ENCODE measurements at places on chromosomes 3 and 15.

GRCh38 chr3:184687363-184688015 lies 24.4 kb downstream of the MAGEF1 start:
- DNase-seq: peak; percentile 67

- no peak for DNase-seq
Observed at GRCh38 chr3:193301433-193301832, 60.4 kb downstream of the PLAAT1 start.

GRCh38 chr3:197368330-197368729 lies 69.9 kb upstream of the DLG1 start:
- no peak for DNase-seq

DNA sequence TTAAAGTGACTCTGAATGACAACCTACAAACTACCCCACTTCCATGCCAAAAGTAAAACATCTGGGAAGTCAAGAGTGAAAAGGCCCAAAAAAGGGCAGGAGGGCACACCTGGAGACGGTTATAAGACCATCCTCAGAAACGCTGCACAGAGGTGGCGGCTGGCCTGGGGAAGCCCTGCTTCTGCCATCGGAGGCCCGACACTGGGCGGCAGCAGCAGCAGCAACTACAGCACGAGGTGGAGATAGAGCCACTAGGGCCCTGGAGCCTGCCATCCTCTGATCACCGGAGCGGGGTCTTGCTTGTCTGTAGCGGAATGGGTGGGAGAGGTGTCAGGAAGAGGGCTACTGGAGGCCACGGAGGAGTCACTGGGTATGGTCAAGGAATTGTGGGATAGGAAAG lies 283.3 kb downstream of the ADAMTS17 start:
- no peak for DNase-seq

DNA sequence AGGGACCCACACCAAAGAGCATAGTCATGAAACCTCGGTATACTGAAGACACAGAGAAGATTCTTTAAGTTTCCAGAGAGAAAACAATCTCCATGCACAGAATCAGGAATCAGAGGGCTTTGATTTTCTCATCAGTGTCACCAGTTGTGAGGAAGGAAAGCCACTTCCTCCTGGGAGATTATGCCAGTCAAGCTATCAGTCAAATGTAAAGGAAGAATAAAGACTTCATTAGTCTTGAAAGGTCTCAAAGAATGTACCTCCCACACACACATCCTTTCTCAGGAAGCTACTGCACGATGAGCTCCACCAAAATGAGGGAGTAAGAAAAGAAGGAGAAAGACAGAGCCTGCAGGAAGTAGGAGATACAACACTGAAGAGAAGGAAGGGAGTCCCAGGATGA lies 486.3 kb downstream of the SHQ1 start:
- no peak for DNase-seq

GRCh38 chr15:66620744-66621344 lies 55.0 kb upstream of the LCTL start:
- no peak for DNase-seq

All from heart right ventricle (tissue), 16 donors.